CD8-positive, alpha-beta T cell (primary cell): ENCODE measurements at places on chromosomes 11 and 22. TPM values are rescaled to one million over a fixed set of nuclear protein-coding genes. Genes with fewer than 3 reads are reported as not detected.

The PRR5 gene
- 49.3 TPM for total RNA-seq

The CLMP gene
- total RNA-seq = 0.11 TPM

The PEX16 gene
- 51.5 TPM for total RNA-seq

The UBE2L3 gene
- 20.7 TPM for total RNA-seq

The EIF4G2 gene
- total RNA-seq = 1,144 TPM

The CBLIF gene
- total RNA-seq = not detected

The OR4C13 gene
- total RNA-seq = not detected

The CYP2D6 gene
- 2.8 TPM for total RNA-seq

The HBE1 gene
- not detected for total RNA-seq

The PRAME gene
- total RNA-seq = not detected

The NAA40 gene
- total RNA-seq = 12.0 TPM

The GTF2H1 gene
- total RNA-seq = 11.3 TPM

The SORL1 gene
- total RNA-seq = 170 TPM

The ADM2 gene
- 1.1 TPM for total RNA-seq

The OR51T1 gene
- not detected for total RNA-seq

The SLC5A1 gene
- total RNA-seq = not detected

The OR56A3 gene
- not detected for total RNA-seq

The ELFN2 gene
- not detected for total RNA-seq

The GRAP2 gene
- 105 TPM for total RNA-seq

The TMEM25 gene
- 14.0 TPM for total RNA-seq

The C11orf86 gene
- total RNA-seq = not detected

The RGL4 gene
- 24.7 TPM for total RNA-seq

The SUSD2 gene
- 1.2 TPM for total RNA-seq
